ENCODE measurements at places on chromosomes 7 and 10.

DNA sequence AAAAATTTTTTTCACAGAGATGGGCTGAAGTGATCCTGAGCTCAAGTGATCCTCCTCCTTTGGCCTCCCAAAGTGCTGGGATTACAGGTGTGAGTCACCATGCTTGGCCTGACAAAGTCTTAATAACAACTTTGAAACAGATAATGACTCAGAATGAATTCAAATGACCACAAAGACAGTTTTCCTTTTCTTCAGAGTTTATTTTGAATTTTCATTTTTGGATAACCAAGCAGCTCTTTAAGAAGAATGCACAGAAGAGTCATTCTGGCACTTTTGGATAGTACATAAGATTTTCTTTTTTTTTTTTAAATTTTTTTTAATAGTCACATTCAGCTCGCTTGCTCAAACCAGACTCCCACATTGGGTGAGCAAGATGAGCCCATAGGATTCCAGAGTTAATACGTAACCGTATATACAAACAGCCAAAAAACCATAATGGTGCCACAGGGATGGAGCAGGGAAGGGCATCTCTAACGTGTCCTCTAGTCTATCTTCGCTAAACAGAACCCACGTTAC lies 43.0 kb upstream of the NMT2 start:
- peak; percentile 65 for DNase-seq

GRCh38 chr10:113592380-113592779 lies 39.5 kb downstream of the HABP2 start:
- DNase-seq: no peak

DNA sequence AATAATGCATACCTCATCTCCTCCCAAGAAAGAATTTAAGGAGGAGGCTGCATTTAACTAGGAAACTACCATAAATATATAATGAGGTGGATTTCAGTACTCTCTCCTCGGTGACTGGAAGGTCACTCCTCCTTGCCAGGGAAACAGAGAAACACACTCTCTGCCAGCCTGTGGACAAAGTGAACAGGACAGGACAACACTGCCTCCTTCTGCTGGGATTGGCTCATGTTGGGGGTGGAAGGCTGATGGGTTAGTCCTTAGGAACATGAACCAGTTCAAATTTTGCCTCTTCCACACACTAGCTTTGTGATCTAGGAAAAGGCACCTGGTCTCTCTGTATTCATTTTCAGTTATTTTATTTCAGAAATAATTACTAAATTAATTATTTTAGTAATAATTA lies 50.6 kb upstream of the STEAP4 start:
- peak; percentile 33 for DNase-seq

GRCh38 chr10:31129271-31129670 lies 97.6 kb upstream of the ZNF438 start:
- peak; percentile 90 for DNase-seq

- no peak for DNase-seq
Observed at GRCh38 chr10:47303866-47304265, 3.9 kb downstream of the GDF10 start.

- DNase-seq: no peak
Observed at GRCh38 chr10:29620112-29620690, 14.6 kb downstream of the SVIL start.

GRCh38 chr10:79402951-79403350 lies 42.5 kb downstream of the ZCCHC24 start:
- DNase-seq: no peak

DNA sequence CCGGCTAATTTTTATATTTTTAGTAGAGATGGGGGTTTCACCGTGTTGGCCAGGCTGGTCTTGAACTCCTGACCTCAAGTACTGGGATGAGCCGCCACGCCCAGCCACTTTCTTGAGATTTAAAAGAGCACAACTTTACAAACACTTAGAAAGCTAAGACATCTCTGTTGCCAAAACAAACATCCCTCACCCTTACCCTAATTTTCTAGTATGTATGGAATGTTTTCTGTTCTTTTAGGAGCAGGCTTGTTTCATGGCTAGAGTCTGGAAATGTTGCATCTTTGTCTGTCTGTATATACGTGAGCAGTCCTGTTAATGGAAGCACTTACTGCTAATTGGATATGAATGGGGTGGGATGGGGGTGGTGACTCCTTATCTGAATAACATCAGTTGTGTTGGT lies 2.9 kb downstream of the OLAH start:
- DNase-seq: no peak

GRCh38 chr7:105802604-105803428 lies 73.6 kb downstream of the ATXN7L1 start:
- DNase-seq: peak; percentile 16

GRCh38 chr7:142579946-142580345 lies 169.3 kb upstream of the PRSS1 start:
- DNase-seq: peak; percentile 93

GRCh38 chr7:7567898-7568531 lies 1.3 kb downstream of the MIOS start:
- DNase-seq: no peak

DNA sequence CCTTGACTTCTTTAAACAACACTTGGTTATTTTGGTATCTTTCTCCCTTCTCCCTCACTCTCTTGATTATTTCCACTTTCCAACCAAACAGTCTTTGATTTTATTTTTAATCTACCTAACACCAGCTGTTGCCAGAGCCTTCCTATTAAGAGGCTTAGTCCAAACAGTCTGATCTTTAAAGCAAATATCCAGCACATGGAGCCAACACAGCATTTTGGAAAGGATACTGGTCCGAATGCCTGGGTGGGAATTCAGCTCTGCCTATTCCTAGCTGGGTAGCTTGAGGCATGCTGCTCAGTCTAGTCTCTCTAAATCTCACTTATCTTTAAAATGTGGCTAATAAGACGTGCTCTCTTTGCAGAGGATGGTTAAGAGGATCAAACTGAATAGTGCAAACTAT lies 129.3 kb downstream of the NRCAM start:
- DNase-seq: no peak

DNA sequence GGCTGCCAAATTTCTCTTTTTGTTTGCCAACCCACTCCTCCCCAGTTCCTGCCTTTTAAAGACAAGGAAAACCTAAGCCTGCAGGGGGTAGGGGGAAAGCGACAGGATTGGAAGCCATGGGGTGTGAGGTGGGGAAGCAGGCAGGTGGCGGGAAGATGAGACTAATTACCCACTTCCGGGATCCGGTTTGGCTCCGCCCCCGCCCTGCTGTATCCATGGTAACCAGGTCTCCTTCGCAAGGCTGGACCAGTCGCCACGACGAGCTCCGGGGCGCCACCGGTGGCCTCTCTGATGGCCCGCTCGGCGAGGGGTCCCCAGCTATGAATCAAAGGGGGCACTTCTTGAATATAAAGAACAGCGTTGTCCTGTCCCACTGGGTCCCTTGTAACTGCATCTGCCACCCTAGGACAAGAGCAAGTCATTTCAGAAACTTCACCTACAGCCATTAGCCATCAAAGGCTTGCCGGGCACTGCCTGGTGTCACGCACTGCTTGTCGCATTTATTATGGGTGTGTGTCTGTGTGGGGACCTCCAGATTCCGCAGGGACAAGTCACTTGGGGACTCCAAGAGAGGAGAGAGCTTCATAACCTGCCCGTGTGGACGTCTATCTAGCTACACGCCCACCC lies 55.4 kb upstream of the LMTK2 start:
- no peak for DNase-seq

GRCh38 chr7:36600869-36601530 lies 123.3 kb downstream of the AOAH start:
- peak; percentile 80 for DNase-seq

DNA sequence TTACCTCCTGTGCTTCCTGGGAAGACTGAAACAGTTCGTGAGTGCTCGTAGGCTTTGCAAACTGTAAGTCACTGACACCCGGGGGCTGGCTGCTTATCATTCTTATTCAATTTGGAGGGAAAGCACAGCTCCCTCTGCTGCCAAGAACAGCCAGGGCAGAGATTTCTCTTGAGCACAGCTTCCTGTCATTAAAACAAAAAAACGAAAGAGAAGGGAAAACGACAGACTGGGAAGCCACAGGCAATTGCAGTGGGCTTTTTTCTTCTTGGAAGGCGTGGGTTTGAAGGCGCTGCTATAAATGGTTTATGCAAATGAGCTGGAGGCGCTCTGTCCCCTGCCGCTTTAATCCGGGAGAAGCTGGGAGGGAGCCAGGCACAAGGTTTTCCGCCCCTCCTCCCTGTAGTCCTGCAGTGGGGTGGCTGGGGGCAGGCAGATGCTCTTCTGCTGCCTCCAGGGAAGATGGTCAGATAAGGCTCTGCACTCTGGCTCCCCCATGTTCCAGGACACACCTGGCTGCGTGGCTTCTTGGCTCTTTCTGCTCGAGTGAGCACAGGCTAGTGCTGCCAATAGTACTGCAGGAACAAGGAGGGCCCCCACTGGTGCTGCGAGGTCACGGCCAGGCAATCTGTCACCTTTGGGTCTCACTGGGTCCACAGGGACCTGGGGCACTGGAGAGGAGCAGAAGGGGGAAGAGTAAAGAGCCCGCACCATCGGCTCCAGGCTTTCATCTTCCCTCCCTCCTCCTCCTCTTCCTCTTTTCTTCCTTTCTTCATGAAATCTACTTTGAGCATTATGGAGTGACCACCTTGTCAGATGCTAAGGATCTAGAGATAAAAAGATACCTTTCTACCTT lies 49.5 kb downstream of the NEURL1 start:
- DNase-seq: peak; percentile 61

DNA sequence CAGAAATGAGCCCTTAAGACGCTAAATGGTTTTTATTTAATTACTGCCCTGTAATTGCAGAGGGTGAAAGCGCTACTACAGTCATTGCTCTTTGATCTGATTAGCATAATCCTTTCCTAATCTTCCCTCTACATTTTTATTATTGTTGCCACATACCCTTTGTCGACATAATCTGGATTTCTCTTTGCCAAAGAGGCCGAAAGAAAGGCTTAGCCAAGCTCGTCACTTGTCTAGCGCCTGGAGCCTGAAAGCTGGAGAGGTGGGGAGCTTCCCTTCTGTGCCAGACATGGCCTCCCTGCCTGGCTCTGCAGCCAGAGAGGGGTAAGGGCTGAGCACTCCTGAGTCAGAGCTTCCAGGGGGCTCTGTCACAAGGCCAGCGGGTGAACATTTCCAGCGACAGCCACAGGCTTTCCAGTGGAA lies 145.9 kb downstream of the PRKAG2 start:
- DNase-seq: no peak

- DNase-seq: no peak
Observed at GRCh38 chr7:121002757-121003200, 14.3 kb downstream of the CPED1 start.

DNA sequence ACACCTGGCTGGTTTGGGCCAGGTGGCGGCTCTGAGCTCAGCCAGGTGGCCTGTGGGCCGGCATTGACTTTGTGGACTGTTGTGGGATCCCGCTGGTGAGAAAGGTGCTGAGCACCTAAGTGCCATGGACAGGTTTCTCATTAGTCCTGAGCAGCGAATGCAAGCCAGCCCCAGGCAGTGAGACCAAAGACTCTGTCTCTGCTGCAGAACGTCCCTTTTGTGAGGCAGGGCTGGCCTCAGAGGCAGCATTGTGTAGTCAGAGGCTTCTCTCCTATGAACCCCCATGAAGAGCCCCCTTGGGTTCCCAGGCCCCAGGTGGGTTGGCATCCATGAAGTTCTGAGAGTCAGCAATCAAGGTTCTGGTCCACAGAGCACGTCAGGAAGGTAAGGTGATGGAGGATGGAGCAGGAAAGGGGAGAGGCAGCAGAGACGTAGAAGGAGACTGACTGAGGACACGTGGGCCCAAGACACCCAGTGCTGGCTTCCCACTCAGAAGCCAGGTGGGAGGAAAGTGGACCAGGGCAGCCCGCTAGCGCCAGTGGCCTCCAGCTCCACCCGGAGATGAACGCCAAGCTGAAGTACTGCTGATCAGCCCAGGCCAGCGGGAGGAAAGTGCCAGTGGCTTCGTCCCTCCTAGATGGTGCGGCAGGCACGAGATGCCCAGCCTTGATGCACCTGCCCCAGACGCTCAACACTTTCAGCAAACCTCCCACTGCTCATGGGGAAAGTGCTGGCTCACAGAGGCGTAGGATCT lies 19.2 kb upstream of the PTPRN2 start:
- no peak for DNase-seq

GRCh38 chr10:33759191-33759590 lies 424.7 kb upstream of the NRP1 start:
- DNase-seq: no peak

Data from renal cortical epithelial cell (primary cell).